Vagina (tissue), 2 donors: ENCODE measurements at places on chromosomes 1 and 21.

- H3K27me3 ChIP-seq = no peaks in the 10 kb centered on the region
- no peak overlapping the region for H3K27ac ChIP-seq
- no peak overlapping the region for H3K4me3 ChIP-seq
- peaks cover 4% of the 10 kb centered on the region for H3K4me1 ChIP-seq
Measured at GRCh38 chr1:29281571-29281970, 45.2 kb downstream of the PTPRU start.

- H3K4me3 ChIP-seq = no peak overlapping the region
- no peaks in the 10 kb centered on the region for H3K36me3 ChIP-seq
- H3K4me1 ChIP-seq = peaks cover 28% of the 10 kb centered on the region
- H3K27me3 ChIP-seq = no peaks in the 10 kb centered on the region
- H3K27ac ChIP-seq = peak overlapping the region; percentile 96
Measured at GRCh38 chr21:33948096-33948950, 32.7 kb upstream of the ATP5PO start.

DNA sequence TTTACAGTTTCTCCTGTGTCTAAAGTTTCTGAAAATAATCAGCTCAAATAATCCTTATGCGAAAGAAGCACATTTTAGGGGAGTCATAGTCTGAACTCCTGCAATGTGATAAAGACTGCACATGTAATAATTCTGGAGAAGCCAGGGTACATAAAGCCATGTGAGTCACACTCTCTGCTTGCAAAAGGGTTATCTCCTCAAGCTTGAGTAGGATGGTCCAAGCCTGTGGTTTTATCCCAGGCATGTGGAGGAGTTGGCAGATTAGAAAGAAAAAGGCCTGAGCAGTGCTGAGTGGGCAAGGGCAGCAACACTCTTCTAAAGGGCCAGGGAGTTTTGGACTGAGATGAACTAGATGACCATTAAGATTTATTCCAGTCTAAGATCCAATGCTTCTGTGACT, 220.4 kb downstream of the RHOU start:
- H3K4me3 ChIP-seq = no peak overlapping the region
- H3K36me3 ChIP-seq = no peaks in the 10 kb centered on the region
- H3K27me3 ChIP-seq = no peaks in the 10 kb centered on the region
- DNase-seq = no peak

DNA sequence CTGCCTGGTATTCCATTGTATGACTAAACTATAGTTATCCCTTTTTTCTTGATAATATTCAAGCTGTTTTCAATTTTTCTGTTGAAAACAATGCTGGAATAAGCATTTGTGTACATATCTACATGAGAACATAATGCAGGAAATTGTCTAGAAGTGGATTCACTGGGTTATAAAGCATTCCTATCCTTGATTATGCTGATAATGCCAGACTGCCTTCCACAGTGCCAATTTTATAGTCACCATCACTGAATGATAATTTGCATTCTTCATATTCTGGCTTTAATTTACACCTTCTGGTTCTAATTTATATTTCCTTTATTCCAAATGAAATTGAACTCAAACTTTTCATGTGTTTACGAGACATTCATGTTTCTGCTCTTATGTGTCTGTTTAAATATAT, 651.0 kb upstream of the PLXNA2 start:
- H3K4me3 ChIP-seq = no peak overlapping the region

- DNase-seq = no peak
- H3K27me3 ChIP-seq = no peaks in the 10 kb centered on the region
- peak overlapping the region; percentile 42 for H3K27ac ChIP-seq
Measured at GRCh38 chr1:91697416-91697815, 188.5 kb downstream of the TGFBR3 start.
